Panc1 (cell line): ENCODE measurements at places on chromosomes 3 and 15. TPM values are rescaled to one million over a fixed set of nuclear protein-coding genes. Genes with fewer than 3 reads are reported as not detected.

Gene DNAH12
- 0.21 TPM for total RNA-seq

GRCh38 chr3:157624801-157625200 lies 121.6 kb upstream of the VEPH1 start:
- DNase-seq: no peak

Gene RCCD1
- total RNA-seq: 23.6 TPM

DNA sequence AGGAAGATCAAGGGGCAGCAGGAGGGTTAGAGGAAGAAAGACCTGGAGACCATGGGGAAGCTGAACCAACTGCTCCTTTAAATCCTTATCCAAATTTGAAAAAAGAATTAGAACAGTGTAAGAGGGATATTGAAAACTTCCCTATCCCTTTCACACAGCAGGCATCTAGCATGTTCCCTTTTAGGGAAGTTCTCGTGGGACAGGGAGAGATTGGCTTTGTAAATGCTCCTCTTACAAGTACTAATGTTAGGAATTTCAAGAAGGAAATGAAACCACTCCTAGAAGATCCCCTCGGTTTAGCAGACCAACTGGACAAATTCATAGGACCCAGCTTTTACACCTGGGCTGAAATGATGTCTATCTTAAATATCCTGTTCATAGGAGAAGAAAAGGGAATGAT lies 41.5 kb downstream of the PPCDC start:
- DNase-seq: no peak

Gene AP3B2
- total RNA-seq: 0.95 TPM

DNA sequence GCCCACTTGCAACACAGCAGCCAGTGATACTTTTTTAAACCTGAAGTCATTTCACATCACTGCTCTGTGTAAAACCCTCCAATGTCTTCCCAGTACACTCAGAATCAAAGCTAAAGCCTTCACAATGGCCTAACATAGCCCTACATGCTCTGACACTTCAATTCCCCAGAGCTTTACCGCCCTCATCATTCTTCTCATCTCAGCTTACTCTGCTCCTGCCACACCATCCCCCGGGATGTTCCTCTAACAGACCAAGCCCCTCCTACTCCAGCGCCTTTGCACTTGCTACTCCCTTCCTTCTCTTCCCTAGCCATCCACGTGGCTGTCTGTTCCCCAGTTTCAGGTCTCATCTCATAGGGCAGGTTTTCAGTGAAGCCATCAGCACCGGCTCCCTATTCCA lies 194.0 kb downstream of the SSR3 start:
- no peak for DNase-seq

DNA sequence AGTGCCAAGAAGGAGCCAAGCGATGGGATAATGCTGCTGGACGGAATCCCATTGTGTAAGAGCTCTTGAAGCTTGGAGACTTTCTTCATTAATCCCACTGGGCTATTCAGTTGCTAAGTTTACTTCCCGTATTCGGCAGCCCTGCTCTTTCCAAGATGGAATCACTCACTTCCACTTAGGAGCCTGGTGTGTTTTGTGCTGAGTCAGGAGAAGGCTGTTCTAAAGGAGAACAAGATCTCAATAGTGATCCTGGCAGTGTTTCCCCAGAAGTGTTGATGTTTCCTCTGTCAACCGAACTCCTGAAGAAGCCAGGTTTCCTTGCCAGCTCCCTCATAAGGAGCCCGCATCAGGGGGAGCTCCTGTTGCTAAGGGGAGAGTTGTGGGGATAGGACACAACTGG lies 270.2 kb upstream of the CHRM5 start:
- no peak for DNase-seq

- DNase-seq: no peak
These were observed 56.7 kb downstream of the DRD3 start for GRCh38 chr3:114122027-114122709.

Gene BCL2A1
- total RNA-seq: 4.7 TPM

Gene TMCO5A
- not detected for total RNA-seq

Gene IL12A
- not detected for total RNA-seq

Gene MESP1
- total RNA-seq: 6.4 TPM
